ENCODE measurements at places on chromosomes 12 and 14.

DNA sequence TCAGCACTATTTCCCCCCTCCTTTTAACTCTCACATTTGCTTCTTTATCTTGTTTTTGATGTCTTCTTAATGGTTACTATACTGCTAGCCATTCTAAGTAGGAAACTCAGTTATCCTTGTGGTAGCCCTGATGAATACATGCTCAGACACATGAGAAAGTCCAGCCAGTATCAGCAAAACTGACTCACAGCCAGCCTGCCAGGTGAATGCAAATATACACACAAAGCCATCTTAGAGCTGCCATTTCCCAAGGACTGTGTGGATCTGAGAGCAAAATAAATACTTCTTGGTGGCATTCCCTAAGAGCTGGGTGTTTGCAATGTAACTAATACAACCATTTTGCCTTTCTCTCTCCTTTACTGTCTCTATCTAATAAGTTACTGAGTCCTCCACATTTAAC, 455.2 kb downstream of the CCER1 start:
- DNase-seq: no peak

DNA sequence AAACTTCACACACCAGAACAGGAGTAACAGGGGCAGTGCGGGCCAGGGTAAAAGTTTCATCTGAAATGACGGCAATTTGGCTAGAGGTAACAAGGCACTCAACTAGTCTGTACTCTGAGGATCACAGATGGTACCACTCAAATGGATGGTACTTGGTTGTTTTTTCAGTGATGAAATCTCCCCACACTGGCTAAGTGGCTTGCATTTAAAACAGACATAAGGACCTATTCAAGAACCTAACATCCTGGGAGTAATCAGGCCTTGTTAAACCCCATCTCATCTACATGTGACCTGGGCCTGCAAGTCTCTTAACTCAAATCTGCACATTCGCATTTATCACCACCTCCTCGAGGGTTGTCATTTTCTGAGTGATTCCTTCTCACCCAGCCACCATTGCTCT, 90.8 kb downstream of the PRKAB1 start:
- DNase-seq: no peak

GRCh38 chr12:68422159-68422558, 90.0 kb upstream of the MDM1 start:
- no peak for DNase-seq

DNA sequence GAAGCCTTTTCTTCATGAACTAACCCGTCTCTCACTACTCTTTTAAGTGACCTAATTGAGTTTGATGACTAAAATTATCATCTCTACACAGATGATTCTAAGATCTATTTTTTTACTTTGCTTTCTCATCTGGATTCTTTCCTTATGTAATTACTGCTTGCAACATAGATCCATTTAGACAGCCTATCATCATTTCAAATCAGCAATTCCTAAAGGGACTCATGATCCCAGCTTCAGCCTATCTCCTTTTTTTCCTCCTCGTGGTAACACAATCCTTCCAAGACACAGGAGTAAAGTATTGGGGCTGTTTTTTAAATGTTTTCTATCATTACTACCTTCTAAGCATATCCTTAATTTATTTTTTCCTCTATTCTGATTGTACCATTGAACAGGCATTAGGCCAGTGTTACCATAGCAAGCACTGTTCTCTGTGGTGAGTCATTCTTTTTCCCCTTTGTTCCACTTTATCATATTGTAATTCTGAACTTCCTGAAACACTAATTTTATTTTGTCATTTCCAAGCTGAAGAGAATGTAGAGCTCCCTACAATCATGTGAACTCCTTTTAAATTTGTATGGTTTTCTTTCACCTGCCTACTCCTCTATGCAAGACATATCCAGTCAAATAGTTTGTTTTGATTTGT, 190.4 kb upstream of the FAR2 start:
- DNase-seq: peak; percentile 49

DNA sequence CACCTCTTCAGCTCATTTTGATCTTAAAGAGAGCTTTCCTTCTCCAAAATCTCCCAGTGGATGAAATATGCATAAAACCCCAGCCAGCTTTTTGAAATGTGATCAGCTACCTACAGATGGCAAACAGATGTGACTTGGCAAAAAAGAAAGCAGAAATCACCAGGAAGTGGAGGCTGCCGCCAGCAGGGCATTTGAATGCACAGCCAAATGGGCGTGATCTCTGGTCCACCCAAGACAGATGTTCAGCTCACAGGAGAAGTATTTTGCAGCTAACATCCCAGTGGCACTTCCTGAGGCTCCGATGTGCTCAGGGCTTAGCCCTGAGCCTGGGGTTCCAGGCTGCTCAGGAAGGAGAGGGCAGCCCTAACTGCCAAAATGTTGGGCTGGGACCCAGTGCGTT, 78.3 kb downstream of the LGMN start:
- peak; percentile 95 for DNase-seq

DNA sequence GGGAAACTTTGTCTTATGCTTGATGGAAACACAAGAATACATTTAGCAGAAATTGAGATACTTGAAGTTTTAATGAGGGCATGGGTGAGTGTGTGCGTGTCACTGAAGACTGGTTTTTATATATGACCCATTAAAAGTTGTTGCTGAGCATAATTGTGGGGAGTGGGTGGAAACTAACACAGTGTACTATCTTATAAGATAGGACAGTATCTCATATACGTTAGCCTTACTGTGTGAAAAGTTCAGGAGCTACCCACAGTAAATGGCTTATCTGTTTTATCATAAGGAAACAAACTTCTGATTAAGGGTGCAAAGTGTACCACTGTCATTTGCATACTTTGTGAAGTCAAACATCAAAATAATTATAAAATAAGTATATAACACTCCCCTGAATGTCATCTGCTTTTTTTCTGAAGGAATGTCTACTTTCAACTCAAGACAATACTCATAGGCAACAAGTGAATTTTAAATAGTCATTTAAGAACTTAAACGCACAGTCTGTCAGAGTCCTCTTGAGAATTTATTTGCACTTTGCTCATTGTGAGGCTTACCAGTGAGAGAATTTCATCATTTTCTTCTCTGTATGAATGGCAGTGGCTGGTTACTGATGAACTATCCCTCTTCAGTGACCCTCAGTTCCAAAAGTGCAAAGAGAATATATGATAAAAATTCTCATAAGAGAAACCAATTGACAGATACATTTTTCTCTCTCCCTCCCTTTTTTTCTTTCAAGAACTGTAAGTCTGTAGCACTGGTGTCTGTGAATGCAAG, 4.2 kb downstream of the PDE3A start:
- no peak for DNase-seq

DNA sequence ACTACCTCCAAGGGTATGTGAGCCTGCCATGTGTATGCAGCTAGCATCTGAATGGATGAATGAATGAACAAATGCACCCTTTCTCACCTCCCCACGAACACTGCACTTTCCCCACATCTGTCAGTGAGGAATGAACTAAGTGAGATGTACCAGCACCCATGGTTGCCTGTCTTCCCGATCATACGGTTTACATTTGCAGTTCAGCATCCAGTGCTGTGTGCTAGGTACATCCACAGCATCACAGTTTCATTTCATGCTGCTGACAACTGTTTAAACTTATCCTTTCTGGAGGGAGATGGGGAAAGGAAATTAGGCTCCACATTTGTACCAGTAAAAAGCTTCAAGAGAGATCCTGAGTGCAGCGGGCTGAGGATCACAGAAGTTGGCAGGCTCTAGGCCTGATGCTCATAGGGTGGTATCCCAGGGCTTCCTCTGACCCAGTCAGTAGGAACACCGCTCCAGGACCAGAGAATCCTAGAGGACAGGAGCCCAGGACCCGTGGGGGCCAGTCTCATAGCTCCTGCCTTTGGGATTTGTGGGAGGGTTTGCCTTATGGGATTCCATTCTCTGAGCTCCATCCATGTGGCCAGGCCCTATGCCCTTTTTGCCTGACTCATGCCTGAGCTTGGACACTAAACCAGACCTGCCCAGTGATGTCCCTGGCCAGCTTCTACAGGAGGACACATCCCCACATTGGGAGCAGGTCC, 294.5 kb downstream of the CACNA1C start:
- no peak for DNase-seq

DNA sequence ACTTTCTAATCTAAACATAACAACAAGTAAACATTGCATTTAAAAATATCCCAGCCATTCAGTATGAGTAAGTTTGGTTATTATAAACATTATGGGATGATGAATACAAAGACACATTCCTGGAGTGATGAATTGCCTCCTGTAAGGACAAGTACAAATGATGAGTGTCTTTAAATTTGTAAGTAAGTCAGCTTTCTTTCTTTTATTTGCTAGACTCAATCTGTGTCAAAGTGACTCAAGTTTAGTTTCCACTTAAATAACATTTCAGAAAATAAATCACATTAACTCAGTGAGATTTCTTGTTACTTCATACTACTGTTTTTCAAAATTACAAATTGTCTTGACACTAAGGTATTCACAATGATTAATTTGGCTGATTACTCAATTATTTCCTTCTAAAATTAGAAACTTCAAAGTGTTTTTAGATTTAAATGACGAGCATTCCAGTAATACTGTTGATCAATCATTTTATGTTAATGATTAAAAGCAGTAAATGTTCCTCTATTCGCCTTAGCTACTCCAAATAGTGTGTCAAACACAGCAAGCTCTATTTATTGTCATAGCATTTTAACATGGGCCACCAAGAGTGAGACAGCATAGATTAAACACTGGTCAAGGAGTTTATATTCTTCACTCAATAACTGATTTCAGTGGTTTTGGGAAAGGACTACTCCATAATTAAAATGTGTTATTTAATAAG, 658.0 kb upstream of the MDGA2 start:
- DNase-seq: no peak

DNA sequence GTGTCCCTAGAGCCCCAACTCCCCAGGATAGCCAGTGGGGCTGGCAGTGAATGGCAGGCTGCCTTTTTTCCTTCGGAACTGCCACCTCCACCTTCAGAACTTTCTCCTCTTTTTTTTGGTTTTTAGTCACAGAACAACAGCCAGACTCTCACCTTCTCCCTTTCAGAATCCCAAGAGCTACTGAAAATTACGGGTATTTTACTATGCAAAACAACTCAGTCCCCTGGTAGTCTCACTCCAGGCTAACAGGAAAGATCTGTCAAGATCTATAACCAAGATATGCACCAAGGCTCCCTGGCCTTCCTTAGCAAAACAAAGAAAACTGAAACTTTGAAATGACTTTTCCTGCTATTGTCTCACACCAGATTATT, 12.5 kb downstream of the PLEKHG6 start:
- DNase-seq: no peak

DNA sequence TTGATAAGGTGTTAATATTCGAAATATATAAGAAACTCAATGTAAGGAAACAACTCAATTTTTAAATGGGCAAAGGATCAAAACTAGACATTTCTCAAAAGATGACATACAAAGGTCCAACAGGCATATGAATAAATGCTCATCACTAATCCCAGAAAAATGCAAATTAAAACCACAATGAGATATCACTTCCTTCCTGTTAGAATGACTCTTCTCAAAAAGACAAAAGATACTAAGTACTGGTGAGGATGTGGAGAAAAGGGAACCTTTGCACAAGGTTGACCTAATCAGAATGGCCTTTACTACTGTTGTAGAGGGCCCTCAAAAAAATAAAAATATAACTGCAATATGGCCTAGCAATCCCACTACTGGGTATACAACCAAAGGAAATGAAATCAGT, 383.4 kb downstream of the KCNH5 start:
- DNase-seq: no peak

DNA sequence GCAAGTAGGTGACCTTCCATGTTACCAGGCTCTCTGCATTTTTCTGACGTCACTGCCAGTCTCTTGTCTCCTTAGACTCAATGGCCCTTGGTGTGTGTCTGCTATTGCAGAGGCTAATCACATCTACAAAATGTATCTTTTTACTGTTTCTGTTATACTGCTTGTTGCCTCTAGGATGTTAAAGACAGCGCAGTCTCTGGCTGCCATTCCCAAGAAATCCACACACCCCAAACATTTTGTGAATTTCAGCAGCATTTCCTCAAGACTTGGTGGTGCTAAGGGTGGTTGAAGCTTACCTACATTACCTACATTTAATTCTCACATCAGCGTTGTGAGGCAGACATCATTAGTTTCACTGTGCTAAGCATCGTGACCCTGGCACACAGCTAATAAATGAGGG, 87.2 kb downstream of the C12orf75 start:
- DNase-seq: no peak

GRCh38 chr12:68899251-68899771, 33.7 kb downstream of the CPM start:
- DNase-seq: peak; percentile 85

- DNase-seq: peak; percentile 86
Observed at GRCh38 chr12:57459055-57459749, 383 bp upstream of the GLI1 start.

GRCh38 chr14:91722386-91722785, 9.5 kb downstream of the CATSPERB start:
- DNase-seq: no peak

DNA sequence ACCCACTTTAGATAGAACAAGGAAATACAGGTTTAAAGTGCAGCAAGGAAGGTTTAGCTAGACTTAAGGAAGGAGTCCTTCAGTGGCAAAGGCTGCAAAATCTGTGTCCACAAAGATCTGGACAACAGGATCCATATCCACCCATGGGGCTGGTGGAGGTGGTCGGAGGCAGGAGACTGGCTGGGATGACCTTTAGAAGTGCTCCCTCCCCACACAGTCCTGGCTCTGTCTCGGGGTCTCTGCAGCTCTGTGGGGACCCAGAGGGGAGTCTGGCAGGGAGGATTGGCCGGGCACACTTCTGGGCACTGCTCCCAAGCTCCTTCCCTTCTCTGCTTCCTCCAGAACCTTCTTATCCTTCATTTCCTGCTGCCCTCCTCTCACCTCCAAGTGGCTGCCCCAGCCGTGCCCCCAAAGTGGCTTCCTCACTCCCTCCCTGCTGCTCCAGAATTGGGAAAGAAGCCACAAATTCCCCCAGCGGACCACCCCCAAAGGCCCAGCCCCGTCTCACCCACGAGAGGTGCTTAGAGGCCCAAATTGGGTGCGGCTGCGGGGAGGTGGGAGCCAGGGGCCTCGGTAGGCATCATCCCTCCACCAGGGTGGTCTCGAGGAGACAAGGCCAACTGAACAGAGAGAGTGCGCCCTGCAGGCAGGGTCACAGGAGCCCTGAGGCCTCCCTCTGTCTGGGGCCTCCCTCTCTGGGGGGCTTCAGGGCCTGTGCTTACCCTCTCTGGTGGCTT, 21.9 kb upstream of the PGF start:
- no peak for DNase-seq

- DNase-seq: no peak
Observed at GRCh38 chr12:5967645-5968415, 22.8 kb upstream of the ANO2 start.

DNA sequence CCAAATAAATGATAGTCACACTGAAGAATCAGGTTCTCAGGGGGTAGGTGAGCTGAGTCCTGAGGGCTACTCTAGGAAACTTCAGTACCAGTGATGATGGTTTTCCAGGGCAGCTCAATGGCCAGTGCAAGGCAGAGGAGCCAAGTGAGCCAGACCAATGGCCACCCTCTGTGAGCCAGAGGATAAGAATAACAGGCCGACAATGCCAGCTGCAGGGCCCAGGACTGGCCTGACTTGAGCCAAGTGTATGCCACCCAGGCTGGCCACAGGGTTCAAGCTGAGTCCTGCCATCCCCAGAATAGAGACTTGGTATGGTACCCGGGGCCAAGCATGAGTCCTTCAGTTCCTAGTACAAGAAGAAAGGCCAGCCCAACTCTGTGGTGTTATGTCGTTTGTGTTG, 355.5 kb downstream of the DPF3 start:
- no peak for DNase-seq

GRCh38 chr12:25906651-25907340, 51.7 kb upstream of the RASSF8 start:
- DNase-seq: no peak
